ENCODE measurements at places on chromosomes 4 and X.

DNA sequence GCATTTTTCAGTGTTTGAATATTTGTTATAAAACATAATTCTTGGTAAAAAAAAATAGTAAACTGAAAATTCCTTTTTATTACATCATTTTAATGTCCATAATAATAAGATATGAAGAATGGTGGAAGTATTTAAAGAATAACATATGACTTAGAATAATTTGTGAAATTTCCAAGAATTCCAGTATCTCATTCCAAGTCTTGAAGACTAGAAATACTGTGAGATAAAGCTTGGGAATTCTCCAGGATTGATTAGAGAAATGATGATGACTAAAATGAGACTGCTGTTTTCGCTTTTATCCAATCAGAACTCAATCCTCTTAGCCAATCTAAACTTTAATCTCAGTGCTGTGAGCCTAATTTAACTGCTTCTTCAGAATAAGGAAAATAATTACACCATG is 184.2 kb upstream of the HCCS start:
- DNase-seq = no peak

GRCh38 chrX:45050558-45050957 is 150.1 kb downstream of the DIPK2B start:
- no peak for DNase-seq

- DNase-seq = no peak
These were observed 4.8 kb downstream of the SH3BP2 start for GRCh38 chr4:2797545-2798305.

GRCh38 chrX:18449236-18449635 is 23.8 kb downstream of the CDKL5 start:
- no peak for DNase-seq

DNA sequence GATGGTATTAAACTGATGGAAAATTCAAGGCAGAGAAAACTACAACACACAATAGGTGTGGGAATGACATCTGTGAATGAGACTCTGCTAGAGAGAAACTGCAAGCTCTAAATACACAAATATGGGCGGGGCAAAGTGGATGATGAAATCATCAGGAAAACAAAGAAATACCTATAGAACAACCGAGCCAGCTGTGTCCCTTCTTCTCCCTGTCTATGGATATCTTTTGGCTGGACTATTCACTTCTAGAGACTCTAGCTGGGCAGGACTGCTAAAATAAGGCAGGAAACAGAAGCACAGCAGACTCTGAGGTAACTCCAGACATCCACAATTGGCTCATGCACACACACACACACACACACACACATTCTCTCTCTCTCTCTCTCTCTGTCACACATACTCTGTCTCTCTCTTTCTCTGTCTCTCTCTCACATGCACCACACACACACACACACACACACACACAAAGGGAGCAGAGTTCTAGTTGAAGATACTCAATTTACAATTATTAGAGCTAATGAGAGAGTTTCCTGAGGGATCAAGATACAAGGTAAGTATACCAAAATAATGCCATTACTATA is 27.2 kb upstream of the EDNRA start:
- no peak for DNase-seq

DNA sequence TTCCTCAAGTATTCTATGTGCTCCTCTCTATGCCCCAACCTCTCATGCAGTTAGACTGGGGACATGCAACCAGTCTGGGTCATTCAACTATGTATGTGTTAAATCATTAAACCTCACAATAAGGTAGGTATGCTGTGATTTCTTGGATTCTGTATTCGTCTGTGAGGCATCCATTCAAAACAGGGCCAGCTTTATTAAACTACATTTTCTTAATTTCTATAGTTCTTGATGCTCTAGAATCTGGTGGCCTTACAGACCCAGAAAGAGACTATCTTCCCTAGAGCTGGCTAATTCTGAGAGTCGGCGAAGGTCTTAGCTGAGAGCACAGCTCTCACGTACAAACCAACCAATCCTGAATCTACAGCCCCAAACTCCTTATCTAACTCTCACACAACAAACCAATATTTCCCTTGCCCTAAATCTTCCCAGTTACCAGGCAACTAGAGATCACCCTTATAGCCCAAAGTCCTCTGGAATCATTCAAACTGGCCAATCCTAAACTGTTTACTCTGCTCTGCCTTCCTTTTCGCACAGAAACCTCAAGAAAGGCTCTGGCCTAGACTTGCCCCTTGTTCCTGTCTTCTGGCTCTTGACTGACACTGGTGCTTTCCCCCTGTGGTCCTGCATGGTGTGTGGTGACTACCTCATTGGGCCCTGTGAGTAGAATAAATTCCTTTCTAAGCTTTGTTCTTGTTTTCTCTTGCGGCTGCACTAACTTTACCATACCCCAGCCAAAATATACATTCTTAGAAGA is 203.5 kb upstream of the TET2 start:
- no peak for DNase-seq

GRCh38 chr4:141220271-141220670 is 424 bp upstream of the ZNF330 start:
- no peak for DNase-seq

- no peak for DNase-seq
These were observed 279.9 kb downstream of the PPP3CA start for GRCh38 chr4:101067383-101067782.

- no peak for DNase-seq
These were observed 44.0 kb upstream of the ZCCHC12 start for GRCh38 chrX:118779581-118779980.

DNA sequence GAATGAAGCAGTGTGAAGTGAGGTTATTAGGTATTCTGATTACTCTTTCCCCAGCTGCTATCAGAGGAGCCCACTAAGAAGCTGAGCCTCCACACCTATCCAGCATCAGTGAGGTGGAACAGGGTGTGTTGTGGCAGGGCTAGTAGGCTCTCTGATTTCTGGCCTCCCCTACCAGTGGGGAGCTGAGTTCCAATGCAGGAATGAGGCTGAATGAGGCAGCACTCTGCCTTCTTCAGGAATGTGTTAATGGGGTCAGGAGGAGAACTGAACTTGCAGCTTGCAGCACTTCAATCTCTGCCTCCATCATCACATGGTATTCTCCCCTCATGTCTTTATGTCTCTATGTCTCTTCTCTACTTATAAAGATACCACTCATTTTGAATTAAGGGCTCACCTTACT is 26.9 kb downstream of the SOX3 start:
- no peak for DNase-seq

- DNase-seq = no peak
These were observed 757.8 kb upstream of the HS3ST1 start for GRCh38 chr4:12186526-12186925.

DNA sequence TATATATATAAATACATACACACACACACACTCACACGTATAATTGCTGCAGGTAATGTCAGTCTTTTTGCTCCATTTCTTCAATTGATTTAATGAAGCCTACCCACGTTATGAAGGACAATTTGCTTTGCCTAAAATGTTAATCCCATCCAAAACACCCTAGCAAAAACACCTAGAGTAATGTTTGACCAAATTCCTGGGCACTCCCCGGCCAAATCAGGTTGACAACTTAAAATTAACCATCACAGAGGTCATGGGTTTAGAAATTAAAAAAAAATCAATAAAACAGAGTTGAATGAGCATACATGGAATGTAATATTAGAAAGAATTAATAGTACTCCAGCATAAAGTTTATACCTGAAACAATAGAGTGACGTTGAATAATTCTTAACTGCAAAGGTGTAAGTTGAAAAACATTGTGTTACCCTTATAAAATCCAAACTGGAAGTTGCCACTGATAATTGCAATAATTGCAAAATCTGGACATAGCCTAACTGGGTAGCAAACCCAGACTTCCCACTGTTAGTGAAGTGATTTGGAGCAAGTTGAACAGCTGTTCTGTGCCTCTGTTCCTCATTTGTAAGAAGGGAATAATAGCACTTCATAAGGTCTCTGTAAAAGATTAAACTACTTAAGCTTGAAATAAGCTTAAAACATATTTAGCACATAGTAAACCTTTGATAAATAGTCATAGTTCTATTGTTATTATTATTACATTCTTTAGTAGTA is 2120.5 kb downstream of the PCDH7 start:
- DNase-seq = no peak

DNA sequence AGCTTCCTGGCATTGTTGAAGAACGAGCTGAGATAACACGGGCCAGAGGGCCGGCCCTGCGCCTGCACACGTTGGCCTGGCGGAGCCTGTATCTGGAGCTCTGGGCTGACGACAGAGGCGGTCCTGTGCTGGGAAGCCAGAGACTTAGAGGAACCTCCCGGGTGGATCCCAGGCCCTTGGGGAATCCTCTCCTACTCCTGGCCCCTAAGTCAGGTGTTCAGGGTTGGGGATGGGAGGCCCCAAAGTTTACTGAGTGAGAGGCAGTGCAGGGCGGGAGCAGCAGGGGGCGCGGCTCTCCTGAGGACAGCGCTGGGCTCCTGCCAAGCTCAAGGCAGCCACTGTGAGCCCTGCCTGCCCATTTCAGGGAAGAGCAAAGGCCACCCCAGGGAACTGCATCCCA is 2.5 kb upstream of the HTRA3 start:
- DNase-seq = no peak

DNA sequence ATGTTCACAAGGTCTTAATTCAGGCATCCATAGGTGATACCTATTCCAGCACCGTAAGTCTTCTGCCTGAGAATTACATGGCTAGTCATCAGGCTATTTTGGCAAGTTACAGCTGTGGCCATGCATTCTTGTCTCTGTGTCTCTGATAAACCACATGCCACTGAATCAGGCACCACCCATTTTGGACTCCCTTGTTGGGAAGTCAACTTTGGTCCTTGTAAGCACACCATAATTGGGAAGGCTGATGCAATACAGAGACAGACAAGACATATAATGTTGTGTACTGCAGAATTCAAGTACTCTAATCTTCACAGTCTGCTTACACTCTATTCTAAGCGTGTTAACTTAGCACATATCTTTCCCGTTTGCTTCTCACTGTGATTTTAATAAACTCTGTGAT is 483.7 kb upstream of the FTHL17 start:
- DNase-seq = no peak

DNA sequence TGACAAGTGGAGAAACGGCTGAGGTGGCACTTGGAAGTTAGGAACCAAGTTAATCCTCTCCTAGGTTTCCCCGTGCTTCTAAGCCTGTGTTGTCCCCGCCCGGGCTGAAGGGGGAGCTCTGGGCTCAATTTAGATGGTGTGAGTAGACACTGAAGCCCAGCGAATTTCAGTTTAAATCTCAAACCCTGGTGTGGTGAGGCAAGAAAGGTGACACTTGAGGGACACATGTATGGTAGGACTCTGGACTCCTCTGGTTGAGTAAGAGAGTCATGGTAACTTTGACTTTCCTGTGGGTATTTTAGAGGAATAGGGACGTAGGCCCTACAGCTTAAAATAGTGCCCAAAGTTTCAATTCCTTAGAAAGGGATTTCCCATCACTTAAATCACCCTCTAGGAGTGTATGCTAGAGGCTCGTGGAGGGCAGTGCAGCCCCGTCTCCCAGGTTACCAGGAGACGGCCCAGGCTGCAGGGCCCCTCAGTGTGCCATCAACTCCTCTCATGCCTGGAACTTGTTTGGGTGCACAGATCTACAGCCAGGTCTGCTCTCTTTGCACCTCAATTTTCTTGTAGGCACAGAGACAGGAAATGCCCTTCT is 24.0 kb downstream of the HAND2 start:
- DNase-seq = no peak

DNA sequence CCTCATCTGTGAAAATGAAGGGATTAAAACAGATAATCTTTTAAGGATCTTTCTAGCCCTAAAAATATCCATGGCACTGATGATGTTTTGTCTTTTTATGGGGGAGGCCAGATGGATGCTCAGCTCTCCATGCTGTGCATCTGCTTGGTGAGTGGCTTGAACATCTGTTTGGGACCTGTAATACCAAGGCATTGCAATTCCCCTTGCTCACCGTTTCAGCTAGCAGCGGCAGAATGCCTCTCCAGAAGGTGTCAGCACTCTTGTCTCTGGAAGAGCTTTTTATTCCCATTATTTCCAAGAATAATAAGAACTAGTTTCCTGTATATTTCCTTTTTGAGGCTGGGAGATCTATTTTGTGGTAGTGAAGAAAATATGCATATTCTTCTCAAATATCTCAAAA is 151.9 kb upstream of the ANK2 start:
- DNase-seq = no peak

- no peak for DNase-seq
These were observed 24.1 kb downstream of the FGFRL1 start for GRCh38 chr4:1035510-1035909.

- no peak for DNase-seq
These were observed 261.9 kb downstream of the CBLL2 start for GRCh38 chrX:22534643-22535042.

GRCh38 chr4:184937745-184938144 is 80.5 kb upstream of the HELT start:
- no peak for DNase-seq

DNA sequence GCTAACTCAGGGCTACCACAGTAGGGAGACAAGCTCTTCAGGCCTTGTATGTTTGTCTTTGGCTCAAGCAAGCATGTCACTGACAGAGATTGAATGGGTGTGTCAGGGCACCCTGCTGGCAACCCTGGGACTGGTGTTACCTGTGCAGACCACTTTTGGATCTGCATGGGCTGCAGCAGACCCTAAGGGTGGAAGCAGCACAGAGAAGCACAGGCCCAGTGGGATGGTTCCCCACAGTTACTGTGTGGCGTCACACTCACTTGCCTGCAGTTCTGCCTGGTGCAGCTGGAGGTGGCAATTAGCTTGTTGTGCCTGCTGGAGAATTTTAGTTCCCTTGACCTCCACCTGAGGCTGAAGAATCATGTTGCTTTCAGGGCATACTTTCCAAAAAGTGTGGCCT is 46.0 kb downstream of the ZNF185 start:
- DNase-seq = no peak

- DNase-seq = no peak
These were observed at the start of gene C4orf51 for GRCh38 chr4:145679991-145680455. TSS of gene C4orf51 (plus strand) at chr4:145680146. CDS start at chr4:145680204, 58 bp downstream.

GRCh38 chr4:41184009-41184408 is 30.3 kb downstream of the APBB2 start:
- DNase-seq = no peak

- no peak for DNase-seq
These were observed at the start of gene MGST2 for GRCh38 chr4:139665690-139666529. TSS of gene MGST2 (plus strand) at chr4:139665819. CDS start at chr4:139666020, 201 bp downstream.

GRCh38 chrX:33156152-33156726 is 55.1 kb downstream of the DMD start:
- no peak for DNase-seq

- DNase-seq = no peak
These were observed 51.4 kb downstream of the ENOX2 start for GRCh38 chrX:130851569-130851968.

DNA sequence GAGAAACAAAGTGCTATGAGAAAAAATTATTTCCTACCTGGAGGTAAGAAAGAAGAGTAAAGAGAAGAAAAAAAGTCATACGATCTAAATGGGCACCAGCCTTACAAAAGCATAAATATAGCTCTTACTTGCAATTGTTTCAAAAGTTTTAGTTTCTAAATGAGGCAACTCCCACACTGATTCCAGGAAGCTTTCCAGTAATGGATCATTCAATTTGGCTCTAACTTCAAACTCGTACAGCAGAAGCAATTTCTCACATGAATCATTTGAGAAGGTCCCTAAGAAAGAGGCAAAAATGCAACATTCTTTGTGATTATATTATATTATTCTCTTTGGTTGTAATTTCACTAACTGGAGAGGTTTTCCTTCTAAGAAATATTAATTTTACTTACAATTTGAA is 109.9 kb downstream of the DLG3 start:
- no peak for DNase-seq

GRCh38 chr4:122475233-122475632 is 18.7 kb upstream of the IL2 start:
- no peak for DNase-seq

Measured in activated CD8-positive, alpha-beta memory T cell treated with anti-CD3 and anti-CD28 coated beads for 4 hours (primary cell).